Activated T-cell treated with anti-CD3 and anti-CD28 coated beads, Interleukin-2, amount 50 U/mL, for 72 hours (primary cell): ENCODE measurements at places on chromosomes 11 and 22.
A peak's percentile ranks its signal among the peaks of the same experiment; 100 is the strongest.

- no peak overlapping the region for H3K4me3 ChIP-seq
- peaks cover 7% of the 10 kb centered on the region for H3K36me3 ChIP-seq
- no peaks in the 10 kb centered on the region for H3K27me3 ChIP-seq
- peak; percentile 46 for DNase-seq
Measured at GRCh38 chr22:49767355-49768062, 60.2 kb downstream of the BRD1 start.

GRCh38 chr11:66035653-66036333 lies 9.5 kb upstream of the CATSPER1 start:
- no peaks in the 10 kb centered on the region for H3K36me3 ChIP-seq
- no peak overlapping the region for H3K27ac ChIP-seq
- H3K4me3 ChIP-seq = no peak overlapping the region
- peaks cover 7% of the 10 kb centered on the region for H3K27me3 ChIP-seq
- DNase-seq = no peak
- H3K4me1 ChIP-seq = no peaks in the 10 kb centered on the region

DNA sequence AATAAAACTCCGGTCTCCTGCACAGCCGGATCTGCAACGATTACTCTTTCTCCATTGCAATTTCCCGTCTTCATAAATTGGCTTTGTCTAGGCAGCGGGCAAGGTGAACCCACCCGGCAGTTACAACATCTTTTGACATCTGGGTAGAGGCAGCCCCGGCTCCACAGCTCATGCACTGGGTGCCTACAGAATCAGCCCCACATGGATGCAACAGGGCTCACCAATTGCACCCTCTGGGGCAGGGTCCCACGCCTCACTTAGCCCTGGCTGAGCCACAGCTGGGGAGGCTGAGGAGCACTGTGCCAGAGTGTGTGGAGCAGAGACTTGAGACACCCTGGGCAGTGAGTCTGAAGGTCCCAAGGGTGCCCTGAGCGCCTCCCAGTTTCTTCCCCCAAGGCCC lies 710.2 kb downstream of the TBC1D22A start:
- H3K27me3 ChIP-seq = peaks cover 6% of the 10 kb centered on the region
- DNase-seq = no peak
- H3K4me3 ChIP-seq = no peak overlapping the region
- no peaks in the 10 kb centered on the region for H3K36me3 ChIP-seq

- H3K27me3 ChIP-seq = peaks cover 22% of the 10 kb centered on the region
- no peak for DNase-seq
- H3K27ac ChIP-seq = no peak overlapping the region
- no peaks in the 10 kb centered on the region for H3K36me3 ChIP-seq
- no peak overlapping the region for H3K4me3 ChIP-seq
Measured at GRCh38 chr11:69587454-69588090, 53.4 kb upstream of the CCND1 start.

- no peak overlapping the region for H3K27ac ChIP-seq
- no peak overlapping the region for H3K4me3 ChIP-seq
- no peak for DNase-seq
- H3K36me3 ChIP-seq = peaks cover 4% of the 10 kb centered on the region
Measured at GRCh38 chr11:1586699-1587098, 1.6 kb upstream of the KRTAP5-1 start.

- H3K4me1 ChIP-seq = peaks cover 5% of the 10 kb centered on the region
- H3K27me3 ChIP-seq = peaks cover 34% of the 10 kb centered on the region
- H3K4me3 ChIP-seq = peak overlapping the region; percentile 12
- DNase-seq = peak; percentile 80
- no peaks in the 10 kb centered on the region for H3K36me3 ChIP-seq
Measured at GRCh38 chr11:2151500-2152257, 9.3 kb downstream of the INS start.

DNA sequence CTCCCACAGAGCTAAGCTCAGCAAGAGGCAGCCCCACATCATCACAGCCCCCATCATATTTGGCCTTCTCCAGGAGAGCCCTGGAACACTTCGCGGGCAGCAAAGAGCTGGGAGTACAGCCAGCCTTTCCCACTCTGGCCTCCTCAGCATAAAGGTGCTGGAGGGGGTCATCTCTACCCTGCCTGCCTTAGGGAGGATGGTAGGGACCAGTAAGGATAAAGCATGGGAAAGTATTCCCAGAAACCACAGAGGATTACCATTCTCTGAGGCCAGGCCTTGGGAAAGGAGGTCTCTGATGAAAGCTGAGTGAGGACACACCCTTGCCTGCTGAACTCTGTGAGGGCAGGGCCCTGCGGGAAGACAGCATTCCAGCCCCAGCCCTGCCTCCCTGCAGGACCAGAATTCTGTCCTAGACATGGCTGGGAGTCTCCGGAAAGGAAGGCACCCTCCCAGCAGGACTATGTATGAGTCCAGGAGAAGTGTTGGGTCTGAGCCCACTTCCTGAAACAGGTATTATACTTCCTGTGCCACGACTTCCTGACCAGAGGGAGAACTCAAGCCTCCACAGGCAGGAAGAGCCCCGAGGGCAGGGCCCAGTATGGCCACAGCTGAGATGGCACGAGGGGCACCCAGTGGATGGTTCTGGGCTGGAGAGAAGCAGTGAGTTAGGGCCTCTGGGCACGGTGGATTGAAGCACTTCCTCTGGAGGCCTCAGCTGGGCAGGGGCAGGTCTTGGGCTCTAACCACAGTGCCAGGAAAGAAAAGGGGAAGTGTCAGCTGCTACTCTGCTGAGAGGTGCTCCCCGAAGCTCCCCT lies 12.9 kb upstream of the CASTOR1 start:
- H3K36me3 ChIP-seq = peaks cover 12% of the 10 kb centered on the region
- no peak for DNase-seq
- H3K27ac ChIP-seq = peak overlapping the region; percentile 97

DNA sequence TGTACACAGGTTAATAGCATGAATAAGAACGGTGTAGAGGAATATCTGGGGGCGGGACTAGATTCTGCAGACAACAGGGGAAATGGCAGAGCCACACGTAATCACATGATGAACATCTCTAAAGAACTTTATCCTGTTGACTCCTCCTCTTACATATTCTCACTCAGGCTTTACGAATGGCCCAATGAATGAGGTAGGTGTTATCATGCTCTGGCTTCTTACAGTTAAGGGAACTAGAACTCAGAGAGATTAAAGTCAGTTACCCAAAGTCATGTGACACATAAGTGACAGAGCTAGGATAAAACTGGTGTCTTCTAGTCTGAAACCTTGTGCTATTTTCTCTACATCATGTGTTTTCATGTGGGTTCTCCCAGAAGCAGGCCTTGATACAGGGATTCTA lies 49.0 kb upstream of the BMAL1 start:
- no peaks in the 10 kb centered on the region for H3K36me3 ChIP-seq
- no peak overlapping the region for H3K4me3 ChIP-seq
- no peak for DNase-seq
- H3K4me1 ChIP-seq = no peaks in the 10 kb centered on the region
- H3K27me3 ChIP-seq = no peaks in the 10 kb centered on the region

DNA sequence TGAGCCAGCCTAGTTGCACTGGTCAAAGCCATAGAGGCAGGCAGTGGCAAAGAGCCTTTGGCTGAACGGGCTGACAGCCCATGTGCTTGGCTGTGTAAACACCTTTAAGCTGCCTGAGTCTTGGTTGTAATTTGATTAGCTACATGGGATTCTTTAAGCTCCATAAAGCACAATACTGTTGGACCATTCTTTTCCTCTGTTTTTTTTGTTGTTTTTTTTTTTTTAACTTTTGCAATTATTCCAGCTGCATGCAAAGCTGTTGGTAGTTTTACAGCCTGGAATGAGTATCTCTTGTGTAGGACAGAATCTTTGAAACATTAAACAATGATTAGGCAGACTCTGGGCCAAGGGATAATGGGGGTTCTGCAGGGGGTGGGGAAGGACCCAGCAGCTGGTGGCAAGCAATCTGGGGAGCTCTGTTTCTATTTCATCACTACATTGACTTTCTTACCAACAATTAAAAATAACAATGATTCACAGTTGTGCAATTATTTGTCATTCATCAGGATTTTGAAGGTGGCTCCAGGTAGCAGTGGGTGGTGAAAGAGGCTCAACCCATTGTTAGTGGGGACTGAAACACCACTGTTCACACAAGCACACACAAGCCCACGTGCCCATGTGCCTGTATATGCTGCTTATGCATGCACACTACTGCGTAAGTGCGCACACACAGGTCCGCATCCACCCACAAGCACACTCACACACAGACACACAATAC lies 69.5 kb upstream of the CSNK2A3 start:
- DNase-seq = no peak
- H3K27ac ChIP-seq = no peak overlapping the region
- H3K27me3 ChIP-seq = peaks cover 9% of the 10 kb centered on the region
- H3K4me3 ChIP-seq = no peak overlapping the region

DNA sequence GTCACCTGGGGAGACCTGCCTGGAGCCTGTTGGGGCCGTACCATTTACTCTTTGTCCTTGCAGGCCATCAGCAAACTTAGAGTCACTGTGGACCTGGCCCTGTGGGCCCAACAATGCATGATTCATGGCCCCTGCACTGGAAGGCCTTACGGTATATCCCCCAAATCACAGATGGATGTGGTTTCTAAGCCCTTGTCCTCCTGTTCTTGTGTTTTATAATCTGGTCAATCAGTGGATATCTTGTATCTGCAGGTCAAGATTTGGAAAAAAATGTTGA lies 6.2 kb downstream of the TSKU start:
- peaks cover 49% of the 10 kb centered on the region for H3K27me3 ChIP-seq
- no peak overlapping the region for H3K27ac ChIP-seq
- H3K4me1 ChIP-seq = peaks cover 16% of the 10 kb centered on the region
- H3K36me3 ChIP-seq = no peaks in the 10 kb centered on the region

DNA sequence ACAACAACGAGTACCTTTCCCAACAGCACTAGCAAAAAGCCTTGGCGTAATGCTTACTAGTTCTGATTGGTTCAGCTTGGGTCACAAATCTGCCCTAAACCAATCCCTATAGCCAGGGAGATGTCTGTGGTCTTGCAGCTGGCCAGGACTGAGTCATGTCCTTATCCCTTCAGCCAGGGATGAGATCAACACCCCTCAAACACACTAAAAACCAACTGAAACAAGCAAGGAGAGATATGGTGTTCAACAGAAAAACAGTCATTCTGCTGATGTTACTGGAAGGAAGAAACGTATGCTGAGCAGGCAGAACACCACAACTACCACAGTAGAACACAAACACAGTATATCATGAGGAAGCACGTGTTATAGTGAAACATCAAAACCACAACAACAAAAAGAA lies 375.6 kb downstream of the LARGE1 start:
- no peak overlapping the region for H3K4me3 ChIP-seq
- H3K27me3 ChIP-seq = no peaks in the 10 kb centered on the region
- no peaks in the 10 kb centered on the region for H3K36me3 ChIP-seq
- H3K4me1 ChIP-seq = no peaks in the 10 kb centered on the region
- no peak for DNase-seq
- no peak overlapping the region for H3K27ac ChIP-seq

GRCh38 chr11:117303646-117304315 lies 12.3 kb downstream of the BACE1 start:
- no peak for DNase-seq
- no peaks in the 10 kb centered on the region for H3K36me3 ChIP-seq
- H3K27ac ChIP-seq = no peak overlapping the region
- H3K4me1 ChIP-seq = peaks cover 7% of the 10 kb centered on the region
- no peak overlapping the region for H3K4me3 ChIP-seq
- H3K27me3 ChIP-seq = peaks cover 14% of the 10 kb centered on the region

DNA sequence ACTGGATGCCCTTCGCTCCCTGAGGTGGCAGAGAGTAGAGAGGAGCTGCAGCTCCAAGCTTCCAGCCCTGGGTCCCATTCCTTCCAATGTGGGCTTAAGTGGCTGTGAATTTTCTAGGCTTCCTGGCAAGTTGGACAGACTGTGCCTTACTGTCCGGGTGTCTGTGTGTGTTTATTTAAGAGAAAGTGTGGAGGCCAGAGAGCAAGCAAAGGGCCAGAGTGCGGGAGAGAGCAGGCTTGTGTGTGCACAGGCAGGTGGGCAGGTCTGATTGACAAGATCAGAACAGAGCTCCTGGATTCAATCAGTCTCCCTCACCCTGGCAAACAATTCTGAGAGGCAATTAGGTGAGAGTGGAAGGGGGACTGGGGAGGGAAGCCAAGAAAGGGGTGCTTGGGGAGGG lies 347.0 kb downstream of the CADM1 start:
- no peak overlapping the region for H3K4me3 ChIP-seq
- peaks cover 6% of the 10 kb centered on the region for H3K27me3 ChIP-seq
- peaks cover 7% of the 10 kb centered on the region for H3K4me1 ChIP-seq
- DNase-seq = no peak
- peaks cover 3% of the 10 kb centered on the region for H3K36me3 ChIP-seq
- no peak overlapping the region for H3K27ac ChIP-seq

GRCh38 chr11:46465683-46466082 lies 74.1 kb upstream of the CHRM4 start:
- no peak overlapping the region for H3K27ac ChIP-seq
- H3K36me3 ChIP-seq = no peaks in the 10 kb centered on the region
- no peaks in the 10 kb centered on the region for H3K4me1 ChIP-seq

DNA sequence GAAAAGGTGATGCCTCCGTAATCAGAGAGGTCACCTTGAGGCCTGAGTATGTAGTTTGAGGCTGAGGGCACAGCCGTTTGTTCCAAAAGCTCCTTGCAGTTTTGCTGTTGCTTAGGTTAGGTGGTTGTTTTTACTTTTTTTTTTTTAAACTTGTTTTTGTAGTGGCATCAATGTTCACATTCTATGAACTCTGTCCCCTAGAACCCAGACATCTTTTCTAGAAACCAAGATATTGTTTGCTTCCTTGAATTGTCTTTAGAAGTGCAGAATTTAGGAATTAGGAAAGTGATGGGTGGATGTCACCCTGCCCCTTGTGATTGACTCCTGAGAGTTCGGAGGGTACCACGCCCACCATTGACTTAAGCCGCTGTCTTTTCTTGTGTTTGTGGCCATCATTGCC lies 35.7 kb upstream of the ETS1 start:
- H3K4me3 ChIP-seq = peak overlapping the region; percentile 7
- DNase-seq = no peak
- H3K4me1 ChIP-seq = peaks cover 97% of the 10 kb centered on the region
- H3K27ac ChIP-seq = peak overlapping the region; percentile 36
- H3K36me3 ChIP-seq = no peaks in the 10 kb centered on the region
- no peaks in the 10 kb centered on the region for H3K27me3 ChIP-seq

GRCh38 chr11:75763846-75764245 lies 4.7 kb upstream of the DGAT2 start:
- no peak overlapping the region for H3K27ac ChIP-seq
- peaks cover 32% of the 10 kb centered on the region for H3K4me1 ChIP-seq
- H3K36me3 ChIP-seq = no peaks in the 10 kb centered on the region
- DNase-seq = no peak
- no peak overlapping the region for H3K4me3 ChIP-seq

DNA sequence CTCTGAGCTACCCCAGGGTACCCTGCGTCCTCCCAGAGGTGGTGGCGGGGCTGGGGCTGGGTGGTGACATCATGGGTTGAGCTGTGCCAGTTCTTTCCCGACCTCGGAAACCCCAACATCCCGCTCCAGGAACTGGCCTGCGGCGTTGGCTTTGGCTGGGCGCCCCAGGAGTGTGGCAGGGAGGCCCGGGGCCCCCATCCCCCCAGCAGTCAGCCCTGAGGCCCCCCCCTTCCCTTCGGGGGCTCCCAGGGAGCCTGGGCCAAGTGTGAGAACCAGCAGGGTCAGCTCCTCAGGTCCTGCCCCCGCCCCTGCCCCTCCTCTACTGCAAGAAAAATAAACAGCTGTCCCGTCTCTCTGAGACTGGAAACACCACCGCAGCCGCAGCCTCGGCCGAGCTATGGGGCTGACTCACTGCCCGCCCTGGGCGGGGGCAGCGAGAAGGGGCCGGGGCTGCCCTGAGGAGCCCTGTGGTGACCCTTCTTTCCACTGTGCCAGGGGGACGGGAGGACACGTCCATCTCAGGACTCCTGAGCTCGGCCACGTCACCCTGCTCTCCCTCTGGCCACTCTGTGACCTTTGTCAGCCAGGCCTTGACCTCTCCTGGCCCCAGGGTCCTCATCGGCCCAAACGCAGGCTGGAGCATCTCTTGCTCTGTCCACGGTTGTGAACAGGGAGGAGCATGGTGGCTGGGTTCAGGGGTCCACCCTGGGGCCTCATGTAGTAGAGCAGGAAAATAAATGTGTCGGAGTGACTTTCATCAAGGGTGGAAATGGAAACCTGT lies 73.4 kb downstream of the WNT7B start:
- no peak for DNase-seq
- H3K27ac ChIP-seq = no peak overlapping the region
- no peaks in the 10 kb centered on the region for H3K4me1 ChIP-seq
- H3K27me3 ChIP-seq = peaks cover 16% of the 10 kb centered on the region
